ENCODE measurements at places on chromosomes 2 and 18. TPM values are rescaled to one million over a fixed set of nuclear protein-coding genes. Genes with fewer than 3 reads are reported as not detected.

The RAD51AP2 gene
- 0.12 TPM for polyA plus RNA-seq

The REG3G gene
- not detected for polyA plus RNA-seq

DNA sequence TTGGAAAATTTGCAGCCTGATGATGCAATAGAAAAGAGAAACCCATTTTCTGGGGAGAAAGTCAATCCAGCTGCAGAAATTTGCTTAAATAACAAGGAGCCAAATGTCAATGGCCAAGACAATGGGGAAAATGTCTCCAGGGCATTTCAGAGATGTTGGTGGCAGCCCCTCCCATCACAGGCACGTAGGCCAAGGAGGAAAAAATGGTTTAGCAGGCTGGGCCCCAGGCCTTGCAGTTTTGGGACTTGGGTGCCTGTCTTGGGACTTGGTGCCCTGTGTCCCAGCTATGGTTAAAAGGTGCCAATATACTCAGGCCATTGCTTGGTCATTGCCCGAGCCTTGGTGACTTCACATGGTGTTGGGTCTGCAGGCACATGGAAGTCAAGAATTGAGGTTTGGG is 368.2 kb downstream of the ERBB4 start:
- H3K27ac ChIP-seq: no peak overlapping the region
- DNase-seq: no peak
- H3K36me3 ChIP-seq: no peaks in the 10 kb centered on the region
- no peaks in the 10 kb centered on the region for H3K4me1 ChIP-seq
- no peaks in the 10 kb centered on the region for H3K27me3 ChIP-seq

GRCh38 chr2:146068051-146068450 is 1548.1 kb upstream of the ZEB2 start:
- no peak overlapping the region for H3K4me3 ChIP-seq
- H3K27ac ChIP-seq: no peak overlapping the region
- H3K4me1 ChIP-seq: no peaks in the 10 kb centered on the region
- no peaks in the 10 kb centered on the region for H3K36me3 ChIP-seq

DNA sequence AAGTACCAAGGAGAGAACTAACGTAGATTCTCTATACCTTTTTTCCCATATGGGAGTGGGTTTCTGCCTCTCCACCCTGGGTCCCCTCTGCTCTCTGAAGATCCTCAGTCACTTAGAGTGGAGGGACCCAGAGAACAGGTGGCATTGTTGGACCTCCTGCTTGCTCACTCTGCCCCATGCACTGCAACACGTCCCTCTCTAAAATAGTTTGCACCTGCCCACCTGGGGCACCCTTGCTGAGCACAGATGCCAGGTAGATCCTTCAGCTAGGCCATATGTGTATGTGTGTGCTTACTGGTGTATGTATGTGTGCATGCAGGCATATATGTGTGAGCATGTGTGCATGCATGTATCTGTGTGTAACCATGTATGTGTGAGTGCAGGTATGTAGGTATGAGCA is 2.2 kb downstream of the IL36RN start:
- no peak for DNase-seq
- H3K27me3 ChIP-seq: peaks cover 32% of the 10 kb centered on the region
- H3K36me3 ChIP-seq: no peaks in the 10 kb centered on the region
- H3K4me3 ChIP-seq: no peak overlapping the region
- H3K27ac ChIP-seq: no peak overlapping the region

Data from HepG2 (cell line).